ENCODE measurements at places on chromosomes 4 and X. TPM values are rescaled to one million over a fixed set of nuclear protein-coding genes. Genes with fewer than 3 reads are reported as not detected.

ACE2 gene
- not detected for total RNA-seq

PCDH19 gene
- not detected for total RNA-seq

NPNT gene
- not detected for total RNA-seq

KIT gene
- 6.9 TPM for total RNA-seq

TLR6 gene
- total RNA-seq: 3.9 TPM

TCEAL7 gene
- 16.1 TPM for total RNA-seq

TSPAN6 gene
- total RNA-seq: 20.1 TPM

AVPR2 gene
- total RNA-seq: not detected

DDIT4L gene
- 3.9 TPM for total RNA-seq

MAB21L2 gene
- 11.7 TPM for total RNA-seq

SPIN2A gene
- total RNA-seq: 0.18 TPM

FAM120C gene
- 3.6 TPM for total RNA-seq

PACRGL gene
- 15.8 TPM for total RNA-seq
